ENCODE measurements at places on chromosomes 4 and X.

GRCh38 chrX:53984895-53985294, 59.4 kb downstream of the PHF8 start:
- DNase-seq, result no peak

- no peak for DNase-seq
Measured at GRCh38 chrX:119607018-119607389, 780 bp upstream of the NKRF start.

DNA sequence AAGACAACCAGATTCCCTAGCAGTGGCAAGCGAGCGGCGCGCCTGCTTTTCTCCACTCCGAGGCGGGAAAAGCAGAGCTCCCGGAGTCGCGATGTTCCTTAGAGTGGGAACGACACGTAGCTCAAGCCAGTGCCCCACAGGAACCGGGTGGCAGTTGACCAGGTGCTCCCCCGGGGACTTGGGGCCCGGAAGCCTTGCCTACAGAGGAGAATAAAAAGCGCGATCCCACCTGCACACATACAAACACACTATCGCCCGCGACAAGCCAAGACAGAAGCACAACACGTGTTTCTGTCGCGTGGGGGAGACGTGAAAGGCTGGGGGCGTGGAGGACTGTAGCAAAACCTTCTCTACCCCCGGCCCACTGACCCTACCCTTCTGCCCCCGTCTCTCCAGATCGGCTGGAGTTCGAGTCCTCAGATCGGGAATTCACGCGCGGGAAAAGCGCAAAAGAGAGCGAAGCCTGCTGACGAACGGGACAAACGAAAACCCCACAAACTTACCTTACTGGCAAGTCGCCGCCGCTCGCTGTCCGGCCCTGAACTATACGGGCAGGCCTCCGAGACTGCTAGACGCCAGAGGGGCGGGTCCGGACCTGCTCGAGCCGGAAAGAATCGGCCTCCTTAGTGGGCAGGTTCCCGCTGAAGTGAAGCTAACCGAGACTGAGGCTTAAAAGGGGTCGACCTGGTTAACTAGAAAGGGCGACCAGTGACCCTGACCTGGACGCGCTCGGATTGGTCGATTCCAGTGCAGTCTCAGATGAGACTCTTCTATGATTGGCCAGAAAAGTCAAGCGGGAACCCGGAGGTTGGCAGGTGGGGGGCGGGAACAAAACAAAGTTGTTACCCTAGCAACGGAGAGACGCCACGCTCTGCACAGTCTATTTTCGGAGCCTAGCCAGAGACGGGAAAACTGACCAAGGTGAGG, at the start of the genes DNAAF6 and NUP62CL:
TSS of gene DNAAF6 (plus strand) at position 842 of the 927 bp plus-strand sequence. CDS start 6,265 bp downstream, outside the sequence.
TSS of gene NUP62CL (minus strand) at position 664 of the 927 bp plus-strand sequence. CDS start 31,287 bp downstream, outside the sequence.
- DNase-seq, result no peak

DNA sequence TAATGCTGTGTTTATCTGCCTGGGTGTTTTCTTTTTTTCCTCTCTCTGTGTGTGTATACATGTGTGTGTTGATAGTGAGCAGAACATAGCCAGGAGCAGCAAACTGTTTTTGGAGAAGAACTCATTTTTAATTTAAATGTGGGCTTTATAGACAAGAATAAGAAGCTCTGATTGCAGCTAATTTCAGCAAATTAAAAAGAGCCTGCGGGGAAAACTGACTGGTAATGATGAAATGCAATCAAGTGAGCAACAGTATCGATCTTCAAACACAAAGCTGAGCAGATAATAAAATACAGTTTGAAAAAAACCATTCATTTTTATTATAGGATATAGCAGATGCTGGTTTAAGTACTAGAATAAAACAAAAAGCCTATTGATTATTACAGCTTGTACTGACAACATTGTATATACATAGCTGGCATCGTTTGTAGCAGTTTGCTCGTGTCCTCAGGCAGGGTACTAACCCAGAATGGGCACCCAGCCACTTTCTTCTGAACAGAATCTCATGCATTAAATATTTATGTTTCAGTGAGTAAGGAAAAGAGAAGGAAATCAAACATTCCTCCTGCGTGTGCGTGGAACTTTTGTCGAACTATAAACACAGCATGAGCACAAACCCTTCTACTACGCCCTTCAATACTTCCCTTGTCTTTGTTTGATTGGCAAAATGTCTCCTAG, 73.5 kb upstream of the ZFP42 start:
- DNase-seq, result no peak

DNA sequence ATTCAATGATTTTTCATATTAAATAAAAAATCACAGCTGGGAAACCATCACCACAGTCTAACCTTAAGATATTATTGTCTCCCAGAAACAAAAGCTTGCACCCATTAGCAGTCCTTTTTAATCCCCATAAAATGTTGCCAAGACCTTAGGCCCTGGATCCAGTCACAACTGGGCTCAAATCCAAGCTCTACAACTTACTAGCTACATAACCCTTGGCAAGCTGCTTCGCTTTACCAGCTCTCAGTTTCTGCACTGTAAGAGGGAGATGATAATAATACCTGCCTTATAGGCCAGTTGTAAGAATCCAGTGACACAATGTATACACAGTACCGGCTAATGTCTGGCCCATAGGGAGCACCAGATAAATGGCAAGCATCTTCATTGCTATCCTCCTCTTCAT, 400.9 kb upstream of the FGF13 start:
- no peak for DNase-seq

DNA sequence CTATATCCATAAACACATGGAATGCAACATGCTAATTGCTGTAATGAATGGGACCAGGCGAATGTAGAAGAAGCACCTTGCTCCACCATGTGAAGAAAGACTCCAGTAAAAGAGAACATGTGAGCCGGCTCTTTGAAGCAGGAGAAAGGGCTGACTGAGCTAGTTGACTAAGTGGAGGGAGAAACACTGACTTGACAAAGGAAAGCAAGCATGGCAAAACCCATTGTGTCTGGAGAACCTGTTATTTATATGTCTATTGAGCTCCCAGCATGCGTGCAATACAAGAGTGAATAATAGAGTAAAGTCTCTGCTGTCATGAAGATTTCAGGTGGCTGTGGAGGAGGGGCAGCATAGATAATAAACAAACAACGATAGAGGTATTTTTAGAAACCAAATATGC, 559.9 kb downstream of the RAB28 start:
- no peak for DNase-seq

DNA sequence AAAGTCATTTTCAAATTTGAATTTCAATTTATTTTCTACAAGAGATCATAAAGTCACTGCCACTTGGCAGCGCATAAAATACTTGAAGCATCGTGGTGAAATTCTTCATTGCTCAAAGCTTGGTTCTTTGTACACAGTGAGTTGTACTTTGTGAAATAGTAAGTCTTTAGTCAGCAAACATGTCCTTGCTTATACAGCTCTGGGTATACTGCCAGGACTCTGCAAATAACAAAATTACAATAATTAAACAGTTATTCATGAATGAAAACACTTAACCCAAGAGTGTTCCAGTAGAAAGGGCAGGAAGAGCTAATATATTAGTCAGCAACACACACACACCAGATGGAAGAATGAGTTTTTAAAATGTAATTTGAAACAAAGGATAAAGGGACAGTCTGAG, 1300.9 kb upstream of the DIAPH2 start:
- DNase-seq, result no peak

DNA sequence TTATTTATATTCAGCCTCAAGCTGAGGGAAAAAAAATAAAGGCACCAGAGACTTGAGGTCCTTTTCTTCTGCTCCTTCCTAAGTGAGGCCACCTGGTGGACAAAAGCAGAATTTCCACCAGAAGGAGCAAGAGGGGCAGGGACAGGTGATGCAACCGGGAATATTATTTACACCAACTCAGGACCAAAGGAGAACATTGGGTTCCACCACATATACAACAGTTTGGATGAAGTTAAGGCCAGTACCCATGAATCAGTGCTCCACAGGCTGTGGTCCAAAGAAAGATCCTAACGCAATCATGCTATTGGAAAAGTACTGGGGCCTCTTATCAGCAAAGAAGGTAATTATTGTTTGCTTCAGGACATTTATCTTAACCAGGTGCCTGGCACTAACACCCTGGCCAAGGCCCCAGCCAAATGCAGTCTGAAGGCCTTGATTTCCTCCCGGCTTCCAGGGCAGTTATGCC, 57.4 kb downstream of the TSC22D3 start:
- peak; percentile 28 for DNase-seq

Measured in SHP77 (cell line).